ENCODE measurements at places on chromosomes 5 and 9. TPM values are rescaled to one million over a fixed set of nuclear protein-coding genes. Genes with fewer than 3 reads are reported as not detected.

- no peak for DNase-seq
These were observed 48.2 kb downstream of the DBH start for GRCh38 chr9:133684121-133684935.

GRCh38 chr5:102040326-102040725 is 255.8 kb downstream of the SLCO4C1 start:
- DNase-seq = no peak

DNA sequence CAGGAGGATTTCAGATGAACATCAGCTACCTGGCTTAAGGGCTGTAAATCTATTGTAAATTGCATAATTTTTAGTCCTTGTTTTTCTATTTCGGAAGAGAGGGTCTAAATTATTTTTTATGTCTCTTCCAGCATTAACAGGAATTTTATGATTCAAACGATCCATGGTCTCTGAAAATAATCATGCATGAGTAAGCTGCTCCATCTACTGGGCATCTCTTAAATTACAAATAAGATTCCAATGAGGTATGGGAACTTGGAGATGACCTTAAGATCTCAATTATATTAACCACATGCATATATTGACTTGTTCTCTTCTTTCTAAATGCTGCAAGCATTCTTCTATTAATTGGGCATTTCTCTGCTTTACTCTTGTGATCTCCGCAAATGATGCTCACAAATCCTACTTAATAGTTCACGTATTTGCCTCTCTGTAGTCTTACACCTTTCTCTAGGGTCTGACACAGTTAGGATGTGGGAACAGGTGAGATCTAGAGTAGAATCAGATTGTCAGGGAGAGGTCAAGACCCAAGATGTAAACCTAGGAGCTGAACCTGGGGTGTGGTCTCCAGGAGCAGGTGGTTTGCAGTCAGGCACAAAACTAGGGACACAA is 86.9 kb downstream of the NUDT12 start:
- peak; percentile 22 for DNase-seq

GRCh38 chr9:115946530-115946929 is 207.1 kb upstream of the PAPPA start:
- no peak for DNase-seq

RNF208 gene
- not detected for total RNA-seq

GRCh38 chr9:6219981-6220380 is 4.4 kb downstream of the IL33 start:
- DNase-seq = no peak

CCDC171 gene
- total RNA-seq = 0.47 TPM

MORN5 gene
- not detected for total RNA-seq

GRCh38 chr5:89983216-89983615 is 426.3 kb downstream of the CETN3 start:
- no peak for DNase-seq

CXCL14 gene
- not detected for total RNA-seq

DNA sequence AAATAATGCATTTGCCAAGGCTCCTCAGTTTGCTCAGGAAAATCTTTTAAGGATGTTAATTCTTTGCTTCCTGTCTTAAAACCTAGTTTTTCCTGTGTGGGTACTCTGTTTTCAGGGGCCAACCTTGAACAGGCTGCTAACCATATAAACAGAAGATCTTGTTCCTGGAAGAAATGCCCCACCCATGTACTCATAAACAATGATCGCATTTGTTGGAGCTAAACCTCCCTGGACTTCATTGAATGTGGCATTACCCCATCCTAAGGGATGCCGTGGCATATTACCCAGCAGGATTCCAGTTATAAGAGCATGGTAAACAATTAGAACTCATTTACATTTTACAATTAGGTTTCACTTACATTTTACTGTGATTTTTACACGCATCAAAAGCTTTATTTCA is 436.0 kb downstream of the ZNF608 start:
- DNase-seq = no peak

- no peak for DNase-seq
These were observed 799.2 kb downstream of the TLE1 start for GRCh38 chr9:80890124-80890523.

PPP2R2B gene
- 1.5 TPM for total RNA-seq

DNA sequence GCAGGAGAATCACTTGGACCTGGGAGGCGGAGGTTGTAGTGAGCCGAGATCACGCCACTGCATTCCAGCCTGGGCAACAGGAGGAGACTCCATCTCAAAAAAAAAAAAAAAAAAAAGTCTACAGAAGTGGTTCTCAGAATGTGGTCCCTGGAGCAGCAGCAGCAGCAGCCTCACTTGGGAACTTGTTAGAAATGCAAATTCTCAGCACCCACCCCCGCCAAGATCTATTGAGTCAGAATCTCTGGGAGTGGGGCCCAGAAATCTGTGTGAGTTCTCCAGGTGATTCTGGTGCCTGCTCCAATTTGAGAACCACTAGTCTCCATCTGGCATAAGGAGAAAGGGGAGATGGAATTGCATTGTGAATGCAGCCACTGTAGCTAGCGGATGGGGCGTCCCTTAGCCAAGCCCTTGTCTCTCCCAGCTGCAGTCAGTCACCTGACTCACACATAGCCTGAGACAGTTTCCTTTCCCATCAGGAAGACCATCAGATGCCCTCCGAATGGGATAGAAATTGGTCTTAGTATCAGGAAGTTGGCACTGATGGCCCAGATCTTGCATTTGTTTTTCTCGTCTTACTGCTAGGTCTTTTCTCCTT is 12.2 kb upstream of the PTCH1 start:
- no peak for DNase-seq

GRCh38 chr9:69071059-69071458 is 35.5 kb downstream of the FXN start:
- no peak for DNase-seq
